ENCODE measurements at places on chromosomes 3 and 15.

GRCh38 chr3:157520485-157521150, 17.4 kb upstream of the VEPH1 start:
- DNase-seq, result no peak

- no peak for DNase-seq
Measured at GRCh38 chr3:57855281-57855680, 99.2 kb downstream of the SLMAP start.

- DNase-seq, result no peak
Measured at GRCh38 chr15:65926899-65927298, 57.6 kb downstream of the RAB11A start.

DNA sequence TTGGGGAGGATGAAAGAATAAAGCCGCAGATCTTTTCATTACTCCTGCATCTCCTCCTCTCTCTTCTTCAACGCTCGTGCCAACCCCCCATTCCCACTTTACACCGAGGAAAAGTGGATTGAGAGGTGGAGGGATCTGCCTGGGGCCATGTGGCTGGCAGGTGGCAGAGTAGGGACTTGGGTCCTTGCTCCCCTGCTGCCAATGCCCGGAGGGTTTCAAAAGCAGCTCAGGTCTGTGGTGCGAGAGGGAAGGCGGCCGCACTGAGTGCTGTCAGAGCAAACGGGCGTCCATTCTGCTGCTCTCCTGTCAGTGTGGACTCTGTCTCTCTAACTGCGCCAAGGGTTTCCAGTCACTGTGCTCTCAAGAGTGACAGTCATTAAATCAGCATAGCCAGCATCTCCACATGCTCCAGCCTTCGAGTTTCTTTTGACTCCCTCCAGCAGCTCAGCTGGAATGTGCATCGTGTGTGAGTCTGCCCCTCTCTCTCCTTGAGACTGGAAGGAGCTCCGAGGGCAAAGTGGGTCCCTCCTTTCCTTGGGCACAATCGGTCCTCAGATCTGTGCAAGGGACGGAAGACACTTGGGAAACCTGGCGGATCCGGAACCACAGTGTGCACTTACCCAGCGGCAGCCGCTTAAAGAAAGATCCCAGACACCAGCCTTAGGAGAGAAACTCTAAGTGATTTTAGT, 68.6 kb downstream of the VGLL4 start:
- DNase-seq, result no peak

DNA sequence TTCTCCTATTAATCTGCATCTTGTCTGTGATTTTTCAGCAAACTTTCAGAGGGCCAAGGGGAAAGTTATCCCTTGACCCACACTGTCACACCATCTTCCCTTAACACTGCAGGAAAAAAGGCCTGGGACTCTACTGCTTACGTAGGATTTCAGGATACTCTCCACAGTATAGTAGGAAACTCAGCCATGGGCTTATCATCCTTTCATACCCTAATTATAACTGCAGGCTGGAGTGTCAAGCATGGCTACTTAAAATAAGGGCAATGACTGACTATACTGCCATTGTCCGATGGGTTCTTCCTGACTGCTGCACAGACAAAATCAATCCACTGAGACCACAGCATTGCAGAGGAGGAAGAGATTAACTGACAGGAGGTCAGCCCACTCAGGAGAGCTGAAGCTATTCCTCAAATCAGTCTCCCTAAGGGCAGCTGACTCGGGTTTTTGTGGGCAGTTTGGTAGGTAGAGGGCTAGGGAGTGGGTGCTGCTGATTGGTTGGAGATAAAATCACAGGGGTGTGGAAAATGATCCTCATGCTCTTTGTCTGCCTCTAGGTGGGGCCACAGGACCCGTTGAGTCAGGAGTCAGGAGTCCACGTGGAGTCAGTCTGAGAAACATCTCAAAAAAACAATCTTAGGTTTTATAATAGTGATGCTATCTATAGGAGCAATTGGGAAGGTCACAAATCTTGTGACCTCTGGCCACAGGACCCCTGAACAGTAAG, 118.2 kb upstream of the STRIT1 start:
- no peak for DNase-seq

DNA sequence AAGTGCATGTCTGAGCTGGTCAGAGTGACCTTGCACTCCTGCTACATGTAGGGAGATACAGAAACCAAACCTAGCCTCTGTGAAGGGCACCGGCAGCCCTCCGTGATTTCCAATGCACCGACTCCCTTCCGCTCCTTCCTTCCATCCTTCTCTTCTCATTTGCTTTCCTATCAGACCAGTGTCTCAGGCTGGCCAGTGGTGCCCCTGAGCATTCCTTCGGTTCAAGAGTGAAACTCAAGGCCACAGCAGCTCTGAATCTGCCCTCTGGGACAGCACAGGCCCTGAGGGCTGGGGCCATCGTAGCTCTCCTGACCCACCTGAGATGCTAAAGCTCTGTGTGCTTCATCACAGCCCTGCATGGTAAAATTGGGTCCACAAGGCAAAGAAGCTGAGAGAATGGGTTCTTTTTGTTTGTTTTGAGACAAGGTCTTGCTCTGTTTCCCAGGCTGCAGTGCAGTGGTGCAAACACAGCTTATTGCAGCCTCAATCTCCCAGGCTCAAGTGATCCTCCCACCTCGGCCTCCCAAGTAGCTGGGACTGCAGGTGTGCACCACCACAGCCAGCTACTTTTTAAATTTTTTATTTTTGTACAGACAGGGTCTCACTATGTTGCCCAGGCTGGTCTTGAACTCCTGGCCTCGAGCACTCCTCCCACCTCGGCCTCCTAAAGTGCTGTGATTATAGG, 2.3 kb upstream of the BMF start:
- DNase-seq, result no peak

DNA sequence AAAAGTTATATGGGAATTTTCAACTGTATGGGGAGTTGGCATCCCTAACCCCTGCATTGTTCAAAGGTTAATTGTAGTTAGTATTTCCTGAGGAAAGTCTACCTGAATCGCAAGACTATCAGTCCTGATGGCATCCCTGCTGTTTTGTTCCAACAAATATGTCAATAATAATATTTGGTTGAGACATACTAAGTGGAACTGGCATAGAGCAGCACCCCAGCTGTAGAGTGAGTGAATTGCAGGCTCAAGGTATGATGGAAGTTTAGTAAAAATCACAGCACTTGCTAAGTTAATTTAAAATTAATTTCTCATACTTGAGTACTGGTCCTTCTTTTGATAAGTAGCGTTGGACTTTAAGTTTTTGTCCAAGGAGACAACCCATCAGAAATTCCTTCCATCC, 18.0 kb upstream of the COMMD2 start:
- DNase-seq, result no peak

DNA sequence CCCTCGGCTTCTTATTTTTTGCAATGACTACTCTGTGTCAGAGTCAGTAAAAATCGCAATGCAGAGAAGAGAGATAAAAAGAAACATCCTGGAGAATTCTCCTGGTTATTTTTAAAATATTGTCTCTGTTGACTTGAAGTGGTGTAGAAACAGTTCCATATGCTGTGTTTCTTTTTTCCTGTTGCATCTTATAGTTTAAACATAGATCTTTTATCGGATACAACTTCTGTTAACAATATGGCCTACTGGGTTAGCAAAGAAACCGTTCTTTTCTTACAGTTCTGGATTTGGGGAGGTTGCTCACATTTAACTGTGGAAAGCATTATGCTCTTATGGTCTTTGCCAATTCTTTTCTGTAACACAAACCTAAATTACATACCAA, 769.1 kb upstream of the CFAP20DC start:
- no peak for DNase-seq

DNA sequence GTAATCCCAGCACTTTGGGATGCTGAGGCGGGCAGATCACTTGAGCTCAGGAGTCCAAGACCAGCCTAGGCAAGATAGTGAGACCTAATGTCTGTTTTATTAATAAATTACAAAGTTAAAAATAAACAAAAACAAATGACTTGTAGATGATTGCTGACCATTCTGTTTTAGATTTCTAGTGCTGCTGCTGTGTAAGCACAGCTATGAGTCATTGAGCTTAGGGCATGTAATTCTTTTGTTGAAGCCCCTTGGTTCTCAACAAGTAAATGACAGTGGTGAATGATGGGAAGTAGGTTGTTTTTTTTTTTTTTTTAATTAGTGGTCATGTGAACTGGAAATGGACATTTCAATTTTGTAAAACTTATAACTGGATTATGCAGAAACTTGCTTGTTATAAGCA, 63.3 kb downstream of the LEO1 start:
- no peak for DNase-seq

GRCh38 chr3:140614001-140614400, 63.9 kb upstream of the TRIM42 start:
- DNase-seq, result no peak

DNA sequence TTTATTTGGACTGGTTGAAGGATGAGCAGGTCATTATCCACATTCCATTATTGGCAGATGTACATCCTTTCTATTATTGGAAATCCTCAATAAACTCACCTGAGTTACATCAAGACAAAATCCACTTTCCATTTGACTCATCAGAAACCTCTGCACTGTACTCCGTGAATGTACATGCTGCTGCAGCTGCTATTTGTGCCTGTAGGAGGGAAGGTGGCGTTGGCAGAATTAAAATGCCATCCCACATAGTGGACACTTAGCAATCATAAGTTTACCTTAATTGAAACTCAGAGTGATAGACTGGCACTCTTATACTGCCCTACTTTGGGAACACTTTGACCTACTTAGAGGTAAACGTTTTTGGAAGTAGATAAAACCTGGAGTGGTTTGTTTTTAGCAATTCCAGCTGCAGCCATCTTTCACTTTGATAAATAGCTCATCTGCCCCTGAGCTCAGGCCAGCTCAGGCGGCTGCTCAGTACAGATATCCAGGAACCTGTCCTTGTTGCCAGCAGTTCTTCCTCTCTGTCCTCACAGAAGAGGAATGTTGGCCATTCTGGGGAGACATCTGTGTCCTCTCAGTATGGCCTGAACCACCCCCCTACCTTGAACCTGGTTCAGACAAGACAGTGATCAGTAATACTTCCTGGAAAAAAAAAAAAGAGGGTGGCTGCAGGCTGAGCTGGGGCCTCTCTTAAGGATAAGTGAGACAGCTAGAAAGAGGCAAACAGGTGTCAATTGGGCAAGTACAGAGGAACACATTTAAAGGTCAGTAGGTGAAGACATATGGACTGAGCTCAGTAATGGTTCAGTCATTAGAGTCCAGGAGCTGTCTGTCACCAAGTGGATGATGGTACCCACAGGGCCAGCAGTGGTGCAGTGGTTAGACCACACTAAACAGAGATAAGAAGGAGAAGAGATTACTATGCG, 153.4 kb upstream of the UMPS start:
- no peak for DNase-seq

GRCh38 chr3:51343918-51344687, 41.0 kb upstream of the MANF start:
- DNase-seq, result no peak

DNA sequence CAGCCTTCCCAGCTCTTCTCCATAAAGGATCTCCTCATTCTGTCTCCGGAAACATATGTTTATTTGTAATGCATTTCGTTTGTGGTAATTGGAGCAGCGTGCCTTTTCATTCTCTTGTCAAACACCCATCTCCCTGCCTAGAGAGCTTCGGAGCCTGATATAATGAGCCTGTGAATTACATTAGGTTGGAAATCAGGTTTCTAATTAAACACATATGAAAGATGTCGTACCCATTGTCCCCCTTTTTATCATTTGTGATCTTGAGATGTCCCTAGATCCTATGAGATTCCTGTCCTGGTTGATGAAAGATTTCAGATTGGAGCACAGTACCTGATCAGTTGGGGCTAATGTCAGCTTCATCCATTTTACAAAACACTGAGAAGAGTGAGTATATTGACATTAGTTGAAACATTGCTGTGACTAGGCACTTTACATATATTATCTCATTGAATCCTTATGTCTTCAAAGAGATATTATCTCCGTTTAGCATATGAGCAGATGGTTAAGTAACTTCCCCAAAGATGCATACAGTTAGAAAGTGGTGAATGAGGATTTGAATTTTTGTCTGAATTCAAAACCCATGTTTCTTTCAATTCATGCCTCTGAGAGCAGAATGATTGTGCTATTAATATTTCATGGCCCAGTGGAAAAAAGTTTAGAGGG, 23.1 kb downstream of the SYN2 start:
- no peak for DNase-seq

DNA sequence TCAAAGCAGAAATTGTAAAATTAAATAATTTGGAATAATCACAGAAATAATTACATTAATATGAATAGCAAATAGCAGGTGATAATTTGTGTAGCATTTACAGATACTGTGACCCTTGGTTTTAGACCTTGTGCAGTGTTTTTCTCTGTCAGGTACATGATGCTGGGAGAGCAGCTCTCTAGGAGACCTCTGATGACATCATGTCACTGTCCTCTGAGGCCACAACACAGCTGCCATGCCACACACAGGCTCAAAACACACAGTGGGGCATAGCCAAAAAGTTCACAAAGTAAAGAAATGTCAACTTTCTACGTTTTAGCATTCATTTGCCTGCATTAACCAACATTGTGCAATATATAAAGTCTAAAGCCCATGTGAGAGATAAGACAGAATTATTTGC, 71.8 kb upstream of the ZBTB20 start:
- DNase-seq, result no peak

DNA sequence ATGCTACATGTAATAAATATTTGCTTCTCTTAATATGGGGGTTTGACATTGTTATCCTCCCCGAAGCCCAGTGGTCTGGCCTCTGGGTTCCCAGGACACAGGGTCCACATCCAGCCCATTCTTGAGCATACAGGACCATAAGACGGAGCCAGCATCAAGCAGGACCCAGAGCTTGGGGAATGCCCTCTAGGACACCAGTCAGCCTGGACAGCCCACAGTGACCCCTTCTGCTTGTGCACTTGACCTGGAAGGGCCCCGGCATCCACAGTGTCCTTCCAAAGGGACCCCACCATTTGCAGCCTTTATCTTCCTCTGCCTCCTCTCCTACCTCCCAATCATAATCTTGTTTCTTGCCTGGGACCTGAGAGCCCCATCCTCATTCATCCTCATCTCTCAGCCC, 46.2 kb upstream of the IREB2 start:
- DNase-seq, result no peak

GRCh38 chr3:122063908-122064307, 8.7 kb downstream of the CD86 start:
- DNase-seq, result peak; percentile 5

DNA sequence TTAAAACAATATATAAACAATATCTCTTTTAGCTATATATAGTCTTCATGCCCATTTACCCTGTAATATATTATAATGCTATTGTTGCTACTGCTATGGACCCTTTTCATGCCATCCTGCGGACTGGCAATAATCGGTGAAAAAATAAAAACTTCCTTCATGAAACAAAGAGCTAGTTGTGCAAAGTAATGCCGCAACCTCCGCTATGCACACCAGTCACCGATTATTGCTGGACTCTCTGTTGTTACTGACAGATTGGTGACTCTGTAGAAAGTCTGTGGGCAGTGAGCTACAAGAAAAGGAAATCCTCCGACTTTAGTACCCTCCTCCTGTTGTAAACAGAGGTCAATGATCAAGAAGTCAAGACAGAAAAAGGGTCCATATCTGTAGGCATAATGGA, 17.9 kb upstream of the ICE2 start:
- DNase-seq, result no peak

DNA sequence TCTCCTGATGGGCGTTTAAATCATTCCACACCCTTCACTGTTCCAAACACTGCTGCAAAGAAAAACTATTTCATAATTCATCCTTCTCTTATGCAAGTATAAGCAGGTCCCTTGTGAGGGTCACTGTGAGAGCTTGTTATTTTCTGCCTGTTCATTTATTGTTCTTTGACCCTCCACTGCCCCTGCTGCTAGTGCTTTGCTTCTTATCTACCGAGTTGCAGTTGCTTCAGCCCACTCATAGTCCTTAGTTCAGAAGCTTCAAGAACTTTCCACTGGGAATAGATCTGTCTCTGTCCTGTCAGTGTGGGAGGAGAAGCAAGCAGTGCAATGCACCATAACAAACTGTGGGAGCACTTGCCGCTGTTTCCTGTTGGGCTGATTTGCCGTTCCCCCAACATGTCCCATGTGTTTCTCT, 39.8 kb downstream of the RIOX2 start:
- no peak for DNase-seq
